ENCODE measurements at places on chromosomes 12 and 14. TPM values are rescaled to one million over a fixed set of nuclear protein-coding genes. Genes with fewer than 3 reads are reported as not detected.

DNA sequence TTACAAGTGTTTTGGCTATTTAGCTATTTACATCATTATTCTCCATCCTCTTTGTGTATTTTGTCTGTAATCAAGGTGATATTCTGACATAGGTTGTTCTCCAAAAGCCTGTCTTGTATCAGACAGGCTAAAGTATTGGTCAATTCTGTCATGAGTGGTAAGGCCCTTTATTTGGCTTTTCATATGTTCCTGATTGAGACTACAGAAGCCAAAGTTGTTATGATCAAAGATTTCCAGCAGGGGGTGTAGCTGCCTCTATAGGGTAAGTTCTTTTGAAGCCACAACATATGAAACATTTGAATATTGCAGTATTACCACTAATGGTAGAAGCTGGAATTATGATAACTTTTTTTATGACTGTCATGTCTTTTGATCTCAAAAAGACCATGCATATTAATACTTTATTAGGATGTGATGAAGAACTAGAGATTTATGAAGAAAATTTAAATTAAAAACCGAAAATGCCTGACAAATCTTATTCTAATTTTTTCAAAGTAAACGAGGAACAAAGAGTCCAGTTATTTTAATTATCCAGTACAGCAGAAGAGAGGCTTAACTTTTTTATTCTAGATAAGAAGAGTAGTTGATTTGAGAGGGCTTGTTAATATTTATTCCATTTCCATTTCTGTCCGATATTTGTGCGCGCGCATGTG lies 3.4 kb upstream of the ARHGAP5 start:
- no peaks in the 10 kb centered on the region for H3K36me3 ChIP-seq
- no peaks in the 10 kb centered on the region for H3K27me3 ChIP-seq
- peak; percentile 93 for DNase-seq
- no peak overlapping the region for H3K4me3 ChIP-seq

Gene ANG
- total RNA-seq, result 6.6 TPM

DNA sequence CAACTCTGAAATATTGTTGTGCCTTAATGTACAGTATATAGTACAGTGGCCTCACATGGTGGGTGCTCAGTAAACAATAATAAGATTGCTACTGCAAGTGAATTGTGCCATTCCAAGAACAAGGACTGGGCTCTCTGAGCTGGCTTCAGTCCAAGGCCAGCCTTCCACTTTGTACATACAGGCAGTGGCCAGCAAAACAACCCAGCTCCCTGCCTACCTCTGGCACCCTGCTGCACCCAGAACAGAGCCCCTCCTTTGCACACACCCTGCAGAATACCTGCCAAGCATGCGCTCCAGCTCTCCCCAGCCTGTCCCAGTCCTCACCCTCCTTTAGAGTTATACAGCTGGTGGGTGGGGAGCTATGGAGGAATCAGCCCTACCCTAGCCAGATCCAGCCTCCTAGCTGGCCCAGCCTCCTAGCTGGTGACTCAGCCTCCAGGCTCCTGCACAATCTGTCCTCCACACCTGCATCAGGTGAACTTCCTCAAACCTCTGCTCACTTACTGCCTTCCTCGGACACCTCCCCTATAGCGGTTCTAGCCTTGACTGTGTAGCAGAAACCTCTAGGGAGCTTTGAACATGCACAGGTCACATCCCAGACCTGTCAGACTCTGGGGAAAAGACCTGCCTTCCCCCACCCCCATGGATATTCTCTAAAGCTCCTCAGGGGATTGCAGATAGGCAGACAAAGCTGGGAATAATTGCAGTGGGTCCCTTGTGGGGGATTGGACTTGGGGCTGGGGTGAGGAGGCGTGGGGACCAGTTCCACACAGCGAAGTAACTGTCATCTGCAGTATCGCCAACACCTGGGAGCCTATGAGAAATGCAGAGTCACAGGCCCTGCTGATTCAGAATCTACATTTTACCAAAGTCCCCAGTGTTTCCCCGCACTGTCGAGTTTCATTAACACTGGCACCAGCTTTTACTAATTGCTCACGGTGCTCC lies 17.9 kb downstream of the ZDHHC22 start:
- H3K4me1 ChIP-seq, result peaks cover 26% of the 10 kb centered on the region
- no peaks in the 10 kb centered on the region for H3K36me3 ChIP-seq
- DNase-seq, result peak; percentile 96
- no peaks in the 10 kb centered on the region for H3K27me3 ChIP-seq
- no peak overlapping the region for H3K4me3 ChIP-seq

DNA sequence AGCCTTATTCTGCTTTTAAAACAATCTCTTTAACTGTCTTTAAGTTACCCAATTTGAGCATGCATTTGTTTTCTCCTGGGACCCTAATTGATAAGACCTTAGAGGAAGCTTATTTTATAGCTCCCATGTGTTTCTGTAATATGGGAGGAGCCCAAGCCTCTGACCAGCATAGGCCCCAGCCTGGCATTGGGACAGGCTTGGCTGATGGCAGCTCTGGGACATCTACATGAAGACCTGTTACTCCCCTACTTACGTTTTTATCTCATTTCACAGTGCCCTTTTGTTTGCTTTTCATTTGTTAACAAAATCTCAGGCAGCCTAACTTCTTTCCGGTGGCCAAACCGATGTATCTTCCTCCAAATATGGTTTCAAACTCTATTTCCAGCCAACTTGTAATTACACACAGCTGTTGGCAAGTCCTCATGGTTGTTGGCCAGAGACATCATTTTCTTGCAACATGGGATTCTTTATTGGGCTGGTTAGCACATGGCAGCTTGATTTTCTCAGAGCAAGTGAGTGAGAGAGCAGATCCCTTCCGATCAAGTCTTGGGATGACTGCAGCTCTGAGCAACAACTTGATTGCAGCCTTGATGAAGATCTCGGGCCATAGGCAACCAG lies 1117.5 kb downstream of the AACS start:
- H3K4me1 ChIP-seq, result no peaks in the 10 kb centered on the region
- H3K36me3 ChIP-seq, result no peaks in the 10 kb centered on the region
- H3K4me3 ChIP-seq, result no peak overlapping the region
- H3K27me3 ChIP-seq, result 0 out of 2 replicates have a peak, but pooled peaks cover 3% of the 10 kb centered on the region
- DNase-seq, result no peak
- H3K27ac ChIP-seq, result no peak overlapping the region

Gene ZDHHC22
- 0.15 TPM for total RNA-seq

GRCh38 chr14:74417201-74417600 lies 8.8 kb downstream of the SYNDIG1L start:
- DNase-seq, result no peak
- H3K36me3 ChIP-seq, result no peaks in the 10 kb centered on the region
- H3K4me1 ChIP-seq, result no peaks in the 10 kb centered on the region
- H3K4me3 ChIP-seq, result no peak overlapping the region
- no peak overlapping the region for H3K27ac ChIP-seq

Gene CDCA4
- total RNA-seq, result 113 TPM

GRCh38 chr14:68791902-68792677 lies 777 bp downstream of the ZFP36L1 start:
- H3K27ac ChIP-seq, result peak overlapping the region; percentile 97
- H3K4me3 ChIP-seq, result peak overlapping the region; percentile 90
- peak; percentile 45 for DNase-seq

DNA sequence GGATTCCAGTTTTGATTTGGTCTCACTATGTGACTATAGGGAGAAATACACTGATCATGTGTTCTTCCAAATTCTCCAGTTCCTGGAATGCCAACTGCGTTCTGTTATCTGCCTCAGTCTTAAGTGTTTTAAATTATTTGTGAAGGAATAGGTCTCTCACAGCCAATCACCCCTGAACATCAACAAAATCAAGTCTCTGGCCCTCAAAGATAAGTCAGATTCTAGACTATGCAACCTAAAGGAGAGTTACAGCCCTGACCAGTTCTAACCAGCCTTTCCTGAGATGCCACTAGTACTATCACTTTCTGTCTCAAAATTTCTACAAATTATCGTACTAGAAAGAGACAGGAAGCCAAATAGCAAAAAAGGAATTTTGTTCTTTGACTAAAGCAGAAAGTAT lies 22.3 kb downstream of the ZFC3H1 start:
- H3K27ac ChIP-seq, result no peak overlapping the region
- DNase-seq, result no peak
- H3K36me3 ChIP-seq, result peaks cover 43% of the 10 kb centered on the region
- H3K4me1 ChIP-seq, result no peaks in the 10 kb centered on the region
- H3K4me3 ChIP-seq, result no peak overlapping the region

DNA sequence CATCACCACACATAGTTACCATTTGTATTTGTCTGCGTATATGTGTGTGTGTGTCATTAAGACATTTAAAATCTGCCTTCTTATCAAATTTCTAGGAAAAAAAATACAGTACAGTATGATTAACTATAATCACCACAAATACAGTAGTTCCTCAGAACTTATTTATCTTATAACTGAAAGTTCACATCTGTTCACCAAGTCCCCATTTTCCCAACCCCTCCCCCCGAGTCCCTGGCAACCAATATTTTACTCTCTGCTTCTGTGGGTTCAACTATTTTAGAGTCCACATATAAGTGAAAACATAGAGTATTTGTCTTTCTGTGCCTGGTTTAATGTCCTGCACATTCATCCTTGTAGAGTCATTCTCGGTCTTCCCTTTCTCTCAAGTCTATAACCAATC lies 12.3 kb downstream of the CAPS2 start:
- H3K27me3 ChIP-seq, result no peaks in the 10 kb centered on the region
- H3K36me3 ChIP-seq, result no peaks in the 10 kb centered on the region
- no peak overlapping the region for H3K4me3 ChIP-seq
- H3K4me1 ChIP-seq, result peaks cover 6% of the 10 kb centered on the region
- no peak overlapping the region for H3K27ac ChIP-seq
- DNase-seq, result no peak

DNA sequence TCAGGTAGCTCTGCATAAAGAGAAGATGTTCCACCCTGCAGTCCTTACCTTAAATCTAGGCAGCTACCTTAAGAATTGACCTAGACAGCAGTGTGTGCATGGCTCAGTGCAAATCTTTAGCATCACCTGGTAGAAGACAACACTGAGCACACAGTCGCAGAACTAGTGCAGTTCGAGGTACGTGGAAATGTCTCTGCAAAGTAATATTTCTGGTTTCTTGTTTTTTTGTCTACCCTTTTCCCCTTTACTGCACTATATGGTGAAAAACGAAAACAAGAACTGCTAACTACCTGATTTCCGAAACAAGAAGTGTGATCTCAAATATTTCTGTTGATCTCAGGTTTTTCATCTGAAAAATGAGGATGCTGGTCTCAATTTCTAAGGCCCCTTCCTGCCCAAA lies 82.5 kb downstream of the ETV6 start:
- peaks cover 33% of the 10 kb centered on the region for H3K4me1 ChIP-seq
- DNase-seq, result no peak
- no peaks in the 10 kb centered on the region for H3K27me3 ChIP-seq
- H3K36me3 ChIP-seq, result no peaks in the 10 kb centered on the region
- H3K27ac ChIP-seq, result peak overlapping the region; percentile 14

DNA sequence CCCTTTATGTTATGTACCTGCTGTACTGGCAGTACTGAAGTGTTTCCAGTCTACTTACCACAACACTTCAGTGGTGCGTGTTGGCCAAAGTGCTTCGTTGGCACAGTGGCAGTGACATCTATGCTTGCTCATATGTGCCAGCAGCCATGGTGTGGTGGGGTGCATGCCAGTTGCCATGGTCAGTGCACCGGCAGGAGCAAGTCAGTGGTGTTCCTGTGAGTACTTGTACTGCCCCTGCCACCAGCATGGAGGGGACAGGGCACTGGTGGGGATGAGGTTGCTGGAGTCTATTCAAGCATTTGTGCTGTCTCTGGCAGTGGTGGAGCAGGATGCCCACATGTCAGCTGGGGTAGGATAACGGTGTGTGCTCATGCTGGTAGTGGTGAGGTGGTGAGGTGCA lies 800.0 kb downstream of the TRHDE start:
- no peak overlapping the region for H3K4me3 ChIP-seq
- no peak for DNase-seq
- H3K36me3 ChIP-seq, result no peaks in the 10 kb centered on the region
- no peaks in the 10 kb centered on the region for H3K27me3 ChIP-seq
- H3K4me1 ChIP-seq, result no peaks in the 10 kb centered on the region

Gene OTX2
- total RNA-seq, result not detected

Gene LRP1-AS
- not detected for total RNA-seq

- H3K36me3 ChIP-seq, result no peaks in the 10 kb centered on the region
- DNase-seq, result peak; percentile 64
- no peak overlapping the region for H3K27ac ChIP-seq
- peaks cover 9% of the 10 kb centered on the region for H3K4me1 ChIP-seq
Measured at GRCh38 chr12:6044082-6044481, 80.4 kb downstream of the VWF start.

Gene ORAI1
- 35.0 TPM for total RNA-seq

Gene RHOJ
- total RNA-seq, result not detected

- H3K36me3 ChIP-seq, result no peaks in the 10 kb centered on the region
- DNase-seq, result no peak
- no peak overlapping the region for H3K4me3 ChIP-seq
- H3K4me1 ChIP-seq, result peaks cover 13% of the 10 kb centered on the region
- no peaks in the 10 kb centered on the region for H3K27me3 ChIP-seq
- no peak overlapping the region for H3K27ac ChIP-seq
Measured at GRCh38 chr12:69328426-69328825, 19.8 kb upstream of the LYZ start.

Measured in PC-3 (cell line).